NCI-H1930 (cell line): ENCODE measurements at places on chromosomes 13 and 19.

DNA sequence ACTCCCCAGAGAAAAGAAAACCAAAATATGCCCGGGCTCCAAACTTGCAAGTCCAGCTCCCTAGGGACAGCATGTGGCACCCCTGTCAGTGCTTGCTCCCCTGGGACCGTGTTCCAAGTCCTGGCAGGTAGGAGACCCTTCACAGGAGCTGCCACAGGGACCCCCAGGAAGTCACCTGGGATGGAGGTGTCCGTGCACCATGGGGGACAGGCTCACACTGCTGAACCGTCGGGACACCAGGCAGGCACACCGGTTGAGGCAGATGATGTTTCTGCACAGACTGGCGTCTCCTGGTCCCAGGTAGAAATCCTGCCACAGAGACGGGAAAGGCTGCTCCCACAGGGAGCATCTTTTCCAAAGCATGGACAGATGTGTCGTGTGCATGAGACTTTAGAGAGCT lies 11.7 kb upstream of the PROZ start:
- DNase-seq = no peak

DNA sequence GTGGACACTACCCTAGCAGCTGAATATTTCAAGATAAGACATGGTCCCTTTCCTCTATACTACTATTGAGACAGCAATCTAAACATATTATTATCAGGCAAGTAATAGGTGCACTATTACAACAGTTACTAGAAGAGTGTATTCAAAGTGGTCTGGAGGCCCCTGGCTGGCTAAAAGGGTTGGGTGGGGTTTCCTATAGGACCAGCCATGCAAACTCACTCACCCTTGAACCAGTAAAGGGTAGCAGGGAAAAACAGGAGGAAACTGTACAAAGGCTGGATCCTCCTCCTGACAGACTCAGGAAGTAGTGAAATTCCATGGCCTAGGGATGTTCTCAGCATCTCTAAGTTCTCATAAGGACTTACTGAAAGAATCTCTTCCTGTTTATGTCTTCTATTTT lies 7.7 kb downstream of the SMAD9 start:
- no peak for DNase-seq

- DNase-seq = no peak
Observed at GRCh38 chr13:91701975-91702374, 303.6 kb downstream of the GPC5 start.

GRCh38 chr19:30228835-30229524 lies 143.2 kb upstream of the ZNF536 start:
- DNase-seq = no peak

DNA sequence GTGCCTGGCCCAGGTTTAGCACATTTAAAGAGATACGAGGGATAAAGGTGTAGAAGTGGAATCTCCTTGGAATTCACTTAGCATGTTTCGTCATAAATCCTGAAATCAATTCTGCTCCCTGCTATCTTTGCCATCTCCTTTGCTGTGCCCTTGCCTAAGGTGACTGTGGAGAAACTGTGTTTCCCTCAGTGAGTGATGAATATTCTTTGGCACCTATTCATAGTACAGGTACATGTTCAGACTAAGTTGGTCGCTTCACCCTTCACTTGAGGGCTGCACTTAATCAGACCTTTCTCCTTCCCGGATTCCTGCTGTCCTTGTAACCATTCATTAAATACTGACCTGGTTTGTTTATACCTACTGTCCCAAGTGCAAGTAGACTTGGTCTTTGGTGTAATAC lies 17.8 kb downstream of the PCCA start:
- no peak for DNase-seq

DNA sequence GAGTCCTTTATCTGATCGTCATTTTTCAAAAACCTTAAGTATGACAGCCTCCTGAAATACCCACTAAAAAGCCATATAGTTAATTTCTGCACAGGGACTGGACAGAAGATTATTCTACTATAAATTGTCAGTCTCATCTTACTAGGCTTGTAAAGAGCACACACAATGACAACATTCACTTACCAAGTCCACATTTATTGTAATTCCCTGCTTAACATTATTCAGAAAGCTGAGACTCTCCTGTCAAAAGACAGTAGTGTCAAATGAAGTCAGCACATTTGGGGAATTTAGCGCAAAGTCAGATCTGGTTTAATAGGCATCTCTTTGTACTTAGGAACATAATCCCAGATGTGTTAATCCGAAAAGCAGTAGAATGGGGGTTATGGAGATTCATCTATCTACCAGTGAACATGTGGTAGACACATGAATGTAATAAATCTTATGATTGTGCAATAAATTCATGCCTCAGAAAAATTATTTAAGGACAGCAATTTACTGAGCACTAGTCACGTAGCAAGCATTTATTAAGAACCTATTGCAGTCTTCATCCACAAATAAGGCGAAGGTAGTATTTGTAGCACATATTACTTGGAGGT lies 224.6 kb upstream of the GPC6 start:
- no peak for DNase-seq

- no peak for DNase-seq
Observed at GRCh38 chr19:49863935-49864320, 3.4 kb downstream of the PNKP start.

GRCh38 chr13:106143392-106143791 lies 392.1 kb downstream of the EFNB2 start:
- no peak for DNase-seq

DNA sequence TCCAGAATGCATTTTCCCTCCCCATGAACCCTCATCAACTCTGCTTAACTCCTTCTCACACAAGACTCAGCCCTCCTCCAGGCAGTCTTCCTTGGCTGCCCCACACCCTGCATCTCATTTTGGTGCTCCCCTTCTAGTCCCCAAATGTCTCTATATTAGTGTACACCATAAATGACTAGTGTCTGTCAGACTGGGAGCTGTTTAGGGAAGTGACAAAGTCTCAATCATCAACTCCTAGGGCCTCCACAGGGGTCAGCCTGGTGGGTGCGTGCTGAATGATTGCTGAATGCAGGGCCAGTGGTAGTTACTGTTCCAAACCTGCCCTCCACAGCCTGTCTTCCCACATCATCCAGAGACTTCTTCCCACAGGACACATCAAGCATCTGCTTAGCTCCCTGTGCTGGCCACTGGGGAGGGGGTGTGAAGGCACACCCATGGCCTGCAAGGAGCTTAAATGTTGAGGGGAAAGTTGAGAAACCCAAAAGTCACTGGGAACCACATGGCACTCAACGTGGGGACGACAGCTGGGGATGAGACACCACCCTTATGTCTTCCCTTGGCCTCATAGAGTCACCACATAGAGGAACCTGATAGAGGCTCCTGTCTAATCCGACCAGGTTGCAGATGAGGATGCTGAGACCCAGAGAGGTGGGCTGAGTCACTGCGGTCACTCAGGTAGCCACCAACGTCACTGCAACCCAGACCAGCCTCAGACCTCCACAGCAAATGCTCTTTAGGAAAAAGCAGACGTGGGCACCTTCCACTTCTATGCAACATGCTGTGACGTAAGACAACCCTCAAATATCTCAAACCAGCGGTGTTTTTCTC lies 79.3 kb upstream of the TM9SF2 start:
- no peak for DNase-seq

GRCh38 chr13:37587236-37587635 lies 11.3 kb downstream of the POSTN start:
- no peak for DNase-seq

DNA sequence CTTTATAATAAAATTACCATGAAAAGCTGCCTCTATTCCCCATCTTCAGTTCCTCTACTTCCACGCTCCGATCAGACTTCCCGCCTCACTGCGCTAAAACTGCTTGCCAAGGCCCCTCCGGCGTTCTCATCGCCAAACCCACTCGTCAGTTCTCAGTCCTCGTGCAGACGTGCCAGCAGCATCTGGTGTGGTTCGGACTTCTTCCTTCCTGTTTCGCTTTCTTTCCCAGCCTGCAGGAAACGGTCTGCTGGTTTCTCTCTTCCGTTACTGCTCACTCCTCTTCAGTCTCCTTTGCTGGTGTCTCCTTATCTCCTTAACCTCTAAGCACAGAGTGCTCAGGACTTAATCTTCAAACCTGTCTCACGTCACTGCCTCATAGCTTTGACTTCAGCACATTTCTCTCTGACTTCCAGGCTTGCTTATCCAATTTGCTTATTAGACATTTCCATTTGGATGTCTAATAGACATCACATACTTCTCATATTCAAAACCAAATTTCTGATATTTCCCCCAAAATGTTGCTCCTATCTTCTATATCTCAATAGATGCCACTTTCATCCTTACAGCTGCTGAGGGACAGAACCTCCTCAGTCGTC lies 40.3 kb downstream of the RCBTB2 start:
- no peak for DNase-seq
